ENCODE measurements at places on chromosomes 7 and 10.
A peak's percentile ranks its signal among the peaks of the same experiment; 100 is the strongest.

- DNase-seq, result no peak
These were observed 842 bp downstream of the SEMA3A start for GRCh38 chr7:84193747-84194146.

DNA sequence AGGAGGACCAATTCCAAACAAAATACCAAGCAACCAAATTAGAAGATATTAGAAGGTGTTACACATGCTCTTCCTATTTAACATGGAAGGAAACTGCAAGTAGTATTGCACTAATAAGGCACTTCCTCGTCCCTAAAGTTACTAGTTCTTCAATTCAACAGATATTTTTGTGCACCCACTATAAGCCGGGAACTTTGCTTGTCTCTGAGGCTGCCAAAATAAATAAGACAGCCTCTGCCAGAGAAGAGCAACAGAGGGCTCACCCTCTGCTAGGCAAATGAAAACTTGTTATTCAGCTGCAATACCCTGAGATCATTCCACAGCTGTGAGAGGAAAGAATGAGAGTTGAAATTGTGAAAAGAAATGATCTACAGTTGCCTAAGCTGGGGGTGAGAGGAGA is 37.4 kb upstream of the GSAP start:
- DNase-seq, result no peak

GRCh38 chr10:59240582-59241183 is 64.2 kb downstream of the PHYHIPL start:
- DNase-seq, result peak; percentile 16

- peak; percentile 33 for DNase-seq
These were observed 350.0 kb downstream of the CRPPA start for GRCh38 chr7:16071246-16071857.

DNA sequence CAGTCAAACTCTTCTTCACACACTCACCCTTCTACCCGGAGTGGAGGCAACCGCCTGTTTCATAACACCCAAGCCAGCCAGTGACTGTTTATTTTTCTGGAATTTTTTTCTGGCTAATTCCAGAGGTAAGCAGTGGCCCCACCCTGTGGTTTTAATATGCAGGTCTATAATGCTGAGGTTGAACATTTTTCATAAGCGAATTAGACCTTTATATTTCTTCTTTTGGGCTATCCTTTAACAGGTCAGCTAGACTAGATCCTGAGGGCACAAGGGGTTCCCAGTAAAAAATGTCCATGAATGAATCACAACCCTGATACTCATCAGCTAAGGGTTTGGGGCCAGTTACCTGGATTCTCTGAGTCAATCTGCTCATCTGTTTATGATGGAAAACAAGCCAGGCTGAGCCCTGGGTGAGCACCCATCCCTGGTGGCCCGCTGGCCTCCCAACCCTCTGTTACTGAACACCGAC is 76.2 kb downstream of the GRB10 start:
- no peak for DNase-seq

DNA sequence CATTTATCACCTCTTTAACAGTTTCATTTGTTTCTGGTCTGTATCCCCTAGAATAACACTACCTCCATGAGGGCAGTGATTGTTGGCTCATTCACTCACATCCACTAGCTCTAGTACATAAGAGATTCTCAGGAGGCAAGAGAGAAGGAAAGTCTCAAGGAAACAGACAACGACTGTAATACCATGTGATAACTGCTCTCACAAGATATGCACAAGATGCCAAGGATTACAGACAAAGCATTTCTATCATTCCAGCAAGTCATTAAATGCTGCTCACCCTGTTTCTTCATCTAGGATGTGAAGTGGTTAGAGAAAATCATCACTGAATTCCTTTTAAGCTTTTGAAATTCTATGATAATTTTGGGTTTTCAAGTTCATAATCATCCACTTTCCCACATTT is 115.3 kb downstream of the HIBADH start:
- DNase-seq, result no peak

DNA sequence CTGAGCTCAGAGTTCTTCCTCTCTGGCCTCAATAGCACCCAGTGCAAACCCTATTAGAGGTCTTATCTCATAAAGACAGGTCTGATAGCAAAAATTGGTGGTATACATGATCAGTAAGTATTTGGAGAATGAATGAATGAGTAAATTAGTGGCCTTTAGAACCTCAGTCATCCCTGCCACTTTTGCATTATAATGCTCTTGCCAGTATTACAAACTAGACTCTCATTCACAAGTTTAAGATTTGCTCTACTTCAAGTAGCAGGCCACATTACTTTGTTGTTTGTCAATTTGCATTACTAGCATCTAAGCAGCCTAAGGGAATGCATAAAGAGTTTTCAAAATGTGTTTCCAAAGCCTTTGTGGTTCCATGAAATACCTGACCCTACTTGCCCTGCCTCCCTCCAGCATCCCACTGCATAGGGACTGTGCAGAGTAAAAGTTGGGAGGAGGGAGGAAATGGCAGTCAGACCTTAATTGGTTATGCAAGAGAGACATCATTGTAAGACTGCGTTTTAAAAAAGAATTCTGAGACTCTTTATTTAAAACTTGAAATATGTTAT is 21.3 kb downstream of the TSPAN12 start:
- DNase-seq, result no peak

DNA sequence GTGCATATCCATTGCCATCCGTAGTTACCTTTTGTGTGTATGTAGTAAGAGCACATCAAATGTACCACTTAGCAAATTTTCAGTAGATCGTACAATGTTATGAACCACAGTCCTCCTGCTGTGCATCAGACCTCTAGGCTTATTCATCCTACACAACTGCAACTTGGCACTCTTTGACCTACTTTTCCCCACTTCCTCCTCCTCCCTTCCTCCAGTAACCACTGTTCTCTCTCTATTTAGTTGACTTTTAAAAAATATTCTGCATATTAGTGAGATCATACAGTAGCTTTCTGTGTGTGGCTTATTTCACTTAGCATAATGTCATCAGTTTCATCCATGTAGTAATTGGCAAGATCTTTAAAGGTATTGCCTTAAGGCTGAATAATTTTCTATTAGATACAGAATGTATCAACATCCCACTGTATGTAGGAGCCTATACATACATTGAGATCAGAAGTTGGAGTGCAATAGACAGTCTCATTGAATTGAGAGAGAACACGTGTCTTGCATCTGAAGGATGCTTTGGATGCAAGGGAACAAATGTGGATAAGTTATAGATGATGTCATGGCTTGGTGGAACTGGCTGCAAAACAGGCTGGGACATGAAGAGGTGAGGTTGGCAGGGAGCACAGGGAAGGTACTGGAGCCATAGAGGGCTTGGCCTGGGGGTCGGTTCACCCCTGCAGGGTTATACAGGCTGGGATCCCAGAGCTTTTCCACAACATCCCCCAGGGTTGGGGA is 83.0 kb upstream of the FAM180A start:
- DNase-seq, result no peak

GRCh38 chr7:157405501-157405900 is 68.7 kb downstream of the DNAJB6 start:
- DNase-seq, result no peak

- DNase-seq, result peak; percentile 82
These were observed 10.7 kb downstream of the EMX2 start for GRCh38 chr10:117553142-117553814.
